ENCODE measurements at places on chromosomes 2 and 18.

- no peak for DNase-seq
These were observed 76.3 kb downstream of the PKP4 start for GRCh38 chr2:158533009-158533408.

GRCh38 chr2:17579605-17580318 lies 39.3 kb downstream of the VSNL1 start:
- DNase-seq = no peak

GRCh38 chr2:164831887-164832286 lies 9.7 kb downstream of the COBLL1 start:
- DNase-seq = no peak

DNA sequence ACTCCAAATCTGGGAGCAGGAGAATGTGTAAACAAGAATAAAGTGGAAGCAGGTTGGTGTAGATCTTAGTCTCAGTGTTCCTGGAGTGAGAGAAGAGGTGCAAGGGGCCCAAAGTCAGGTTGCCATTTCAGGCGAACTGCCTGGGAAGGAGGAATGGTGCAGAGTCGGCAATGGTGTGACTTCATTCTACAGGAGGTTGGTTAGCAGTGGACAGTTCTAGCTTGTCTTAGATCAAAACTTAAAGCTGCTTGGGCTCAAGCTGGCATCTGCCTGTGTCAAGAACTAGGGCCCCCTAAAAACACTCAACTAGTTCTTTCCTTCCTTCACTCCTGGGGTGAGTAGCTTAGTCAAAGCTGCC lies 3.5 kb downstream of the STK16 start:
- DNase-seq = no peak

GRCh38 chr2:1556776-1557466 lies 143.7 kb downstream of the TPO start:
- DNase-seq = no peak

- peak; percentile 62 for DNase-seq
These were observed 125.5 kb upstream of the ZNF516 start for GRCh38 chr18:76620321-76621170.

GRCh38 chr2:210072493-210072892 lies 70.1 kb downstream of the RPE start:
- no peak for DNase-seq

GRCh38 chr2:240451108-240451611 lies 15.7 kb downstream of the GPC1 start:
- DNase-seq = no peak

DNA sequence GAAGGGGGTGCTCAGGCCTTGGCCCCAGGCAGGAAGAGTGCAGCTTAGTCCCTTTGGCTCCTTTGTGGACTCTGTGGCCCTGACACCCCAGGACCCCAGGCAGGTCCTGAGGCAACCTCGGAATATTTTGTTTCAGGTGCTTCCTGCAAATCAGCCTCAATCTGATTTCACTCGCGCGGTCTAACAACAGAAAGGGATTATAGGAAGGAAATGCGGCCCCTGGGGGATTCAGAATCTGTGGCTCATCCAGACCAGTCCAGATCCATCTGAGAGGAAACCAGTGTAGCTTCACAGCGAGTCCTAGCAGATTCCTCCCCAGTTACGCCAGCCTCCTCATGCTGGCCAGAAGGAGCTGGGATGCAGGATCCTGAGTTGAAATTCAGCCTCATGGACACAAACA lies 59.5 kb upstream of the YWHAQ start:
- DNase-seq = no peak

- DNase-seq = no peak
These were observed 235.6 kb upstream of the HS6ST1 start for GRCh38 chr2:128554151-128554769.

- DNase-seq = peak; percentile 24
These were observed 315.0 kb downstream of the ALK start for GRCh38 chr2:29606104-29607037.

DNA sequence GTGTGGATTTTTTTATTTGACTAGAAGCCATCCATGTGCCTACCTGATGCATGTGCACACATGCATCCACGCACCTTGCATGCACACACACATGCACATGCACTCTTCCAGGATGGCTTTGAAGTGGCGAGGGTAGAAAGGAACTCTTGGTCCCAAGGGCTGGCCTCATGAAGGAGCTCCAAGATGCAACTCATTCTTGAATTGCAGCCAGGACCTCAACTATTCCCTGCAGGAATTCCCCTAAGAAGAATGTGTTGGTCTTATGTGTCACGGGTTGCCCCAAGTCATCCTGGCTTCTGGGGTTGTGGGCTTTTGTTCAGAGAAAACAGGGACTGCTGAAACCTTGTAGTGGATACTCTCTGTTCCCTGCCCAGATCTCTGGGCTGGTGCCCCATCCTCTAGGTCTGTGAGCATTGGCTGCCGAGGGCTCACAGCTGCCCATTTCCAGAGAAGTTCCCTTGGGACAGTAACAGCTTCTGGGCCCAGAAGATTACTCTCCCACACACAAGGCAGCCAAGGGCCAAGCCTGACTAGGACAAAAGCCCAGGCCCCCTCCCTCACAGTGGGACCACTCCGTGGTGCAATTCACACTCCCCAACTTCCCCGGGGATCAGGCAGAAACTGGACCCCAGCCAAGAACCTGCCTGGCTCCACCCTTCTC lies 137.6 kb downstream of the COPS8 start:
- peak; percentile 28 for DNase-seq

- no peak for DNase-seq
These were observed 410.0 kb upstream of the KCNH7 start for GRCh38 chr2:163248376-163249253.

- DNase-seq = no peak
These were observed 217.7 kb downstream of the MBD5 start for GRCh38 chr2:148238561-148238960.

DNA sequence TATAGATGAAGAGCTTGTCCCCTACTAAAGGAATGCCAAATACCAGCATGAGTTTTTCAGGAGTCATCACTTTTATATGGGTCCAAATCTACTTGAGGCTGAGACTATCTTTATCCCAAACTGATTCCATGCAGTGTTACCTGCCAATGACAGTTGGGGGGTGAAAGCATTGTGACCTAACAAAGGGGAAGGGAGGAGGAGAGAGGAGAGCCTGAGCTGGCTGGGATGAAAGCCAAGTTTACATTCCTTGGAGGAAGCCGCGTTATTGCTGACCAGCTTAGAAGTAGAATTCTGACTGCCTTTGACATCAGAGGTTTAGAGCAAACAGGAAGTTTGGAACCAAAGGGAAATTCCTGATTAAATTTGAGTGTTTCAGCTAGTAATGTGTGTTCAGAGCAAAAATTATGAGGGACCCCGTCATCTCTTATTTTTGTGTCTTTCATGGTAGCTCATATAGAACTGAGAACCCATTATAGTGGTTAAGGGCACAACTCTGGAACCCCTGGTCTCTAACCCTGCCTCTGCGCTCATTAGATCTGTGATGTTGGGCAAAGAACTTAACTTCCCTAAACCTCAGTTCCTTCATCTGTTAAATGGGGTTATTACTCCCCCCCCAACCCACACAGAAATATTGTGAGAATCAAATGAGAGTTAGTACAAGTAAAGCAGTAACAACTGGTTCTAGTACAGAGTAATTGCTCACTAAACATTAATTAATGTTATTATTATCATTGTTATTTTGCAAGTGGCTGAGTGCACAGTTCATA lies 199.3 kb upstream of the EPAS1 start:
- DNase-seq = peak; percentile 98

DNA sequence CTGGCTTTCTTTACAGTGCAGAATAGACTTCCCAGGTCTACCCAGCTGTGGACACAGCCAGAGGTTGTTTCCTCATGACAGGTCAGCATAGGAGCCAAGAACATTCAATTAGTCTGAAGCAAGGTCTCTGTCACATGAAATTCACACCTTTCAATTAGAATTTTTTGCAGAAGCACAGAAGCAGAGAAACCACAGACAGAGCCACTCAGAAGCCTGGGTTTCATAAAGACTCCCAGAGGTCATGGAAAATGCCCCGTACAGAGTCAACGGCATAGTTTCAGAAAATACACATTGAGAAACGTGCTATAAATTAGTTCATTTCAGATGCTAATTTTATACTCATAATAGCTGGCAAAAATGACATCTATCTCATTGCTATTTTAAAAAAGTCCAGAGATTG lies 87.0 kb upstream of the TMEM200C start:
- DNase-seq = no peak

- DNase-seq = peak; percentile 59
These were observed 67.2 kb upstream of the NABP1 start for GRCh38 chr2:191610756-191611155.

- no peak for DNase-seq
These were observed 164.9 kb upstream of the HAAO start for GRCh38 chr2:42957109-42957860.

DNA sequence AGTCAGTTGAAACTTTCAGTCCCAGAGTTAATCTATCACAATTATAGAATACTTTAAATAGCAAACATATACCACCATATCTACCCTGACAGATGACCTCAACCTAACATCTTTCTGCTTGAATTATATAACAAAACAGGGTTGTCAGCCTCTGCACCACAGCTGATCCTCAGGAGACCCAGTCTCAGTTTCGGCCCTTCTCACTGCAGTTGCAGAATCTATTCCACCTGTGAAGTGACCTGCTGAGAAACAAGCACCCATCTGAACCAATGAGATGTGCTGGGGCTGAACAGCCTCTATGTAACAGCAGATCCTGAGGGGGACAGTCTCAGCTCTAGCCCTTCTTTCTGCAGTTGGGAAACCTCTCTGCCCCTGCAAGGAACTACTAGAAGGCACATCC lies 567.6 kb downstream of the KCNJ3 start:
- DNase-seq = no peak

- DNase-seq = peak; percentile 63
These were observed 38.4 kb downstream of the HS6ST1 start for GRCh38 chr2:128280158-128280871.

GRCh38 chr2:162103443-162104009 lies 29.5 kb upstream of the DPP4 start:
- DNase-seq = no peak

GRCh38 chr18:78390348-78390951 lies 589.2 kb upstream of the SALL3 start:
- no peak for DNase-seq

DNA sequence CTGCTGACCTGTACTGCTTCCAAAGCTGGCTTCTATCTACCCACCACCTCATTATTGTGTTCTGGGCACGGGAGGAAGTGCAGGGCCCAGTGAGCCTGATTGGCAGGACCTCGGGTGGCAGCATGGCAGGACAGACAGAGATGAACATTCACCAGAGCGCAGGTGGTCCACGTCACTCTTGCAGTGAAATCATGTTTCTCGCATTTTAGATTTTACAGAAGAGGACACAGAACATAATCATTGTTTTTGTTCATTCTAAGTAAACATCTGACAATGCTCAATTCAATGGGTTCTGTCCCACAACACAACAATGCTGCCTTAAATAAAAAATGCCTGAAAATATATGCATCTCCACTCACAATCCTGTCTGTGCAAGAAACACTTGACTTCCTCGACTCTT lies 11.5 kb upstream of the BIN1 start:
- DNase-seq = no peak

DNA sequence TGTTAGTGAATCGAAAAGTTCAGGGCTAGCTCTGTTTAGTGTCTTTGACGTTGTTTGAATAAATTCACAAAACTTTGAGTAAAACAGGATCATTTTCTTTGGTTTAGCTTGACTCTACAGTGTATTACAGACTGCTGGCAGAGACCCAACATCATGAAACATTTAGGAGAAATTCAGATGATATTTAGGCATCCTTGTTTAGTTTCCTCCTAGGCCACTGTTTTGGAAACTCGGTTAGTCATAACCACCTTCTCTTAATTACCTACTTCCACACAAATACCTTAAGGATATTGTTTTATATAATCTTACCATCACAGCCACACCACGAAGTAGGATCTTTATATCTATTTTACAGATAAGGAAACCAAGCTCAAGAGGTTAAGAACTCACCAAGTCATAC lies 7.8 kb downstream of the LIMS1 start:
- no peak for DNase-seq

DNA sequence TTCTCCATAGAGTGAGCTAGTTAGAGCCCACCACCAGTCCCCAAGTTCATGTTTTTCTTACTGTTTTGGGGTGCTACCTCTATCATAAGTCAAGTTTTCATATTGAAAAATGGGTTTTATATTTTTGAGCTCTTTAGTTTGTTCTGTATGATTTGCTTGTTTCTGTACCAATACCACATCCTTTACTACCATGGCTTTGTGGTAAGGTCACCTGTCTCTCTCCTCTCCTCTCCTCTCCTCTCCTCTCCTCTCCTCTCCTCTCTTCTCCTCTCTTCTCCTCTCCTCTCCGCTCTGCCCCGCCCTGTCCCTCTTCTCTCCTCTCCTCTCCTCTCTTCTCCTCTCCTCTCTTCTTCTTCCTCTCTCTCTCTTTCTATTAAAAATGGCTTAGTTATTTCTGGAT lies 22.1 kb upstream of the LBH start:
- DNase-seq = no peak

DNA sequence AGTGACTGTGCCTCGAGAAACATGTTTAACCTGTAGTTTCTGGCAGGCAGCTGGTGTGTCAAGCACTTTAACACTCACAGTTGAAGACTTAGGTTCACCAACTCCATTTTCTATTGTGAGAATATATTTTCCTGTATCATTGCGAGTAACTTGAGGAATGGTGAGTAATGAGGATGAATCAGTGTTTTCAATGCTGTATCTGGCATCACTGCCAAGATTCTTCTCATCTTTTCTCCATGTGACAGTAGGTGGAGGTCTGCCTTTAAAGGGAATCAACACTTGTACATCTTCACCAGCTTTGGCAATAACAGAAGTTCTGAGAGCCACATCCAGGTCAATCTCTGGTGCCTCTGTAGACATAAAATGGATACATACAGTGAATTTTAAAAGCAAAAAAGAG lies 72.8 kb downstream of the PLEKHA3 start:
- no peak for DNase-seq

DNA sequence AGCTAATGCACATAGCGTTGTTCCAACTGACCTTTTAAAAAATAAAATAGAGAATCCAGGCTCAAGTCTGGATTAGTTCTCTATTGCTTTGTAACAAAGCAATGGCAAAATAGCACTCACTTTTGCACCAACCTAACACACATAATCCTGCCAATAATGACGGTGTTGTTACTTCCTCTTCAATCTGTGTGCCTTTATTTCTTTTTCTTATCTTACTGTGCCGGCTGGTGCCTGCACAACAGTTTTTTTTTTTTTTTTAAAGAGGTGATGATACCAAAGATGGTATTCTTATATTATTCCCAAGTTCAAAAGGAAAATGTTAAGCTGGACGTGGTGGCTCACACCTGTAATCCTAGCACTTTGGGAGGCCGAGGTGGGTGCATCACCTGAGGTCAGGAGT lies 3.4 kb downstream of the PLB1 start:
- DNase-seq = no peak

- peak; percentile 78 for DNase-seq
These were observed 28.2 kb downstream of the PELI1 start for GRCh38 chr2:64115808-64116598.

GRCh38 chr2:241982706-241983570 lies 113.4 kb downstream of the RTP5 start:
- no peak for DNase-seq

- DNase-seq = no peak
These were observed 61.8 kb downstream of the ACAA2 start for GRCh38 chr18:49751427-49752094.

DNA sequence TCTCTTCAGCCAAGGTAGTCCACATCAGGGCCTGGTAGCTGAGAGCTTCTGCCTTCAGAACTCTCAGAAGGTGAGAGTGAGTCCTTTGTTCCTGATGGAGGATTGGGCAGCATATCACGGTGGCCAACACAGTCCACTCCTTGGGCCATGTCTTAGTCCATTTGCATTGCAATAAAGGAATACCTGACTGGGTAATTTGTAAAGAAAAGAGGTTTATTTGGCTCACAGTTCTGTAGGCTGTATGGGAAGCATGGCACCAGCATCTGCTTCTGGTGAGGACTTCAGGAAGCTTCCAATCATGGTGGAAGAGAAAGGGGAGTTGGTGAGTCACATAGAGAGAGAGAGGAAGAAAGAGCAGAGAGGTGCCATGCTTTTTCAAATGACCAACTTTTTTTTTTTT lies 98.8 kb downstream of the ADCYAP1 start:
- no peak for DNase-seq
